ENCODE measurements at places on chromosomes 4 and X.

- no peak for DNase-seq
These were observed 187.3 kb upstream of the INTU start for GRCh38 chr4:127445471-127445870.

DNA sequence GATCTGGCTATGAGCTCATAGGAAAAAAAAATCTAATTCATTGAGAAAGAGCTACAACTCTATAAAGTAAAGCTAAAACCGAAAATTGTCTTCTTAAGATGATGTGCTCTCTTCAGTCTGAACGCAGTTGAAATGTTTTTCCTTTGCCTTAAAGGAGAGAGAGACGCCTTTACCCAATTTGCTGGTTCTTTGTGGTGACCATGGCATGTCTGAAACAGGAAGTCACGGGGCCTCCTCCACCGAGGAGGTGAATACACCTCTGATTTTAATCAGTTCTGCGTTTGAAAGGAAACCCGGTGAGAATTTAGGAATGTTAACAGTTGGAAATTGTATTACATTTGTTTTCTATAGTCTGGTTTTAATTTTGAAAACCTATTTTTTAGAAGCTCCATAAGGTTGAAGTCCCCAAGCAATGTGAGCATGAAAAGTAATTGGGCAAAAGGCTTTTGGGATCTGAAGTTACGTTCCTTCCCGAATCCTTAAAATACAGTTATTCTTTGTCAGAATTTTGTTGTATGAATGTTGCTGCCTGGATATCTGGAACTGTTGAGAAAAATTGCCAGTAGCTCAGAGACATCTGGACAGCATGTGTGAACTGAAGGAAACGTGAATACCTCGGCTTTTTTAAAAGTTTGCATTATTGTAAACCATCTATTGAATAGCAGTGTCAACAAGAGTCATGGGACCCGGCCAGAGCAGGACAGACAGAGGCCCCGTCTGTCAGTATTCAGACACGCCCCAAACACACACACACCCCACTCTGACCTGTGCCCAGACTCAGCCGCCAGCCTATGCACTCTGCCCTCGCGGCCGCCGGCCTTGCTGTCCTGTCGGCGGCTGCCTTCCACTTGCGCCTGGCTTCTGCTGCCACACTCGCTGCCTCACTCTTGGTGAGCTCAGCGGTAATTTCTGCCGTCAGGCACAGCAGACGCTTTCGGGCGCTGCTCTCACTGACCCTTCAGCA lies 9.9 kb downstream of the PIGG start:
- DNase-seq: no peak

GRCh38 chr4:70839589-70840093 lies at the start of gene GRSF1:
Gene GRSF1, minus strand, starts transcription at chr4:70839890. Its CDS starts 63 bp downstream, at chr4:70839827.
- peak; percentile 94 for DNase-seq

- DNase-seq: no peak
These were observed 110.4 kb downstream of the SCD5 start for GRCh38 chr4:82688091-82688795.

DNA sequence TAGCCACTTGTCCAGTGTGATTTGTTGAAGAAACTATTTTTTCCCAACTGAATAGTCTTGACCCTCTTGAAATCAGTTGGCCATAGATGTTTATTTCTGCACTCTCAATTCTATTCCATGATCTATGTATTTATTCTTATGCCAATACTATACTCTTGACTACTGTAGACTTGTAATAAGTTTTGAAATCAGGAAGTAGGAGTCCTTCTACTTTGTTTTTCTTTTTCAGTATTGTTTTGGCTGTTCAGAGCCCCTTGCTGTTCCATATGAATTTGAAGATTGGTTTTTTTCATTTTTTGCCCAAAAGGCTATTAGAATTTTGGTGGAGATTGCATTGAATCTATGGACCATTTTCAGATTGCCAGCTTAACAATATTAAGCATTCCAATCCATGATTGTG lies 10.2 kb downstream of the SAP30 start:
- DNase-seq: no peak

DNA sequence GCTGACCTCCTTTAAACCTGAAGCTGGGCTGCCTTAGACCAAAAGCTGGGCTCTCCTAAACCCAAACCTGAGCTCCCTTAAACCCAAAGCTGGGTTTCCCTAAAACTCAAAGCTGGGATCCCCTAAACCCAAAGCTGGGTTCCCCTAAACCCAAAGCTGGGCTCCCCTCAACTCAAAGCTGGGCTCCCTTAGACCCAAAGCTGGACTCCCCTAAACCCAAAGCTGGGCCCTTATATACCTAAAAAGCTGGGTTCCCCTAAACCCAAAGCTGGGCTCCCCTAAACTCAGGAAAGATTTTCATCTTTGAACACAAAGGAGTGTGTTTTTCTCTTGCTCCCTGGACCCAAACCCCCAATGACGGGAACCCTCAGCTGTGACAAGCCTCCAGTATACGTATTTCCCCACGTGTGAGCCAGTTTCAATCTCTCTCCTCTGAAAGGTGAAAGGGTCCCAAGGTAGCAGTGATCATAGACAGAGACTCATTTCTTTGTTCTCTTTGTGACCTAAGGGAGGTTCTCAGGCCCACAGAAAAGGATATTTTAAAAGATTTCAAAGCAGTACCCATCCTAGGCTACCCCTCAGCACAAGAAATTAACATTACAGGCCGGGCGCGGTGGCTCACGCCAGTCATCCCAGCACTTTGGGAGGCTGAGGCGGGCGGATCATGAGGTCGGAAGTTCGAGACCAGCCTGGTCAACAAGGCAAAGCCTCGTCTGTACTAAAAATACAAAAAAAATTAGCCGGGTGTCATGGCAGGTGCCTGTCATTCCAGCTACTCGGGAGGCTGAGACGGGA lies 31.3 kb upstream of the ASMTL start:
- DNase-seq: no peak

- no peak for DNase-seq
These were observed 29.6 kb upstream of the BBS12 start for GRCh38 chr4:122702939-122703338.

DNA sequence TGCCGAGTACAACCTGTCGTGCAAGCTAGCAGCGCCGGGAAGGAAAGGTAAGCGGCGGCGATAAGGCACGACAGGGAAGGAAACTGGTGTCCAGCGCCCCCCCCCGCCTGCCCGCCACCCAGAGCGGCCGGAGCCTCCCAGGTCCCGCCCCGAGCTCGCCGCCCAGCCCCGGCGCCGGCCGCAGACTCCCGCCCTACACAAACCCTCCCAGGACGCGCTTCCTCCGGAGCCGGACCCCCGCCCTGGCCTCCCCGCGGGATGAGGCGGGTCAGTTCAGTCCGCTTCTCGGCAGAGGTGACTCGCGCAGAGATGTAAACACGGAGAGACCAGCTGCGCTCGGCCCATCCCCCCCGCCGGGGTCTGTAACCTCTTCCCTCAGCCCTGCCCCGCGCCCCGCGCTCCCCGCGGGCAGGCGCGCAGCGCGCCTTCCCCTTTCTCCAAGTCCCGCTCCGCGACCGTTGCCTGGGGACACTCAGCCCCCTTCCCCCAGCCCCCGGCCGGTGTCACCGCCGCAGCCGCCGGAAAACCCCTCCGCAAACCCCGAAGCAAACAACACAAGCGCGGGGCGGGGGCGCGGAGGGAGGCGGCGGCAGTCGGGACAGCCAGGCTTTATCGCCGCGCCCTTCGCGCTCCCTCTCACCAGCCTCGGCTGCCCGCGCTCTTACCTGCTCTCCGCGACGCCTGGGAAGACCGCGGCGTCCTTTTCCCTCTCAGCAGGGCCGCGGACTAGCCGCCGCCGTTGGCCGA lies 543 bp downstream of the ELF2 start:
- peak; percentile 74 for DNase-seq

- DNase-seq: no peak
These were observed 16.7 kb upstream of the MSX1 start for GRCh38 chr4:4842476-4843441.

DNA sequence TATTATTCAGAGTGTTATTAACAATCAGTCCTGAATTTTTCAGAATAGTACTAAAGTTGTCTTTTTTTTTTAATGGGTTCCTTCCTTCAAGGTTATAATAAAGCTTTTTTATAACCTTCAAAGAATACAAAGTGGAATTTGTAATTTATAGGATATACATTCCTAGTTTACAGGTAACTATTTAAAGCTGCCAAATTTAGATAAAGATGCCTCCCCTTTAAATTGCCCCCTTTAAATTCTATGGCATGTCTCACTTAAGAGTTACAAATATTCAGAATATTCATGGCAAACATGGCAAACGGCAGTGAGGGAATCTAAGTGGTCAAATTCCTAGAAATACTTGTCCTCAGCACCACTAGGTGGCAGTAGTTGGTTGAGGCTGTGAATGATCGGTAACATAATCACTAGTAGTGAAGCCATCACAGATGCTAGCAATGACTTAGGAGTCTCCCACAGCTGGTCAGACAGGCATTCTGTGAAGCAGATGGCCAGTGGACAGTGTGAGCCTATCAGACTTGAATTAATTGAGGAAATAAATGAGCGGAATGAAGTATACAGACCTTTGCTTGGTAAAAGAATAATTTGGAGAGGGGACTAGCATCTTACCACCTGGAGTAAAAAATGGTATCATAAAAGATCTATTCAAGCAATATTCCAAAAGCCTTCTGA lies 86.4 kb downstream of the CBR4 start:
- peak; percentile 60 for DNase-seq

DNA sequence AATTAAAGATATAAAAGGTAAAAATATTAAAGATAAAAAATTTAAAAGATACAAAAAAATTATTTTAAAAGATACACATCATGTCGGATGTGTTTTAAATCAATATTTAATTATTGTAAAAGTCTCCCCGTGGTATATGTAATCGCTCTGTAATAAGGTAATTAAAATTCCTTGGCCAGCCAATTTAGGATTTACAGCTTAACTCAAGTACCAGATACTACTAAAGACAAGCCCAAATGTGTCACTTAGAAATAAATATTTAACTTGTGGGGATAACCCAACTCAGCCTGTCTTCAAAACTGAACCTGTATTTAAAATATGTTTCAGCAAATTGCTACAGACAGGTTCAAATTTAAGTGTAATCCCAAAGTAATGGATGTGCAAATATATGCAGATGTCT lies 56.0 kb downstream of the GPR82 start:
- no peak for DNase-seq

DNA sequence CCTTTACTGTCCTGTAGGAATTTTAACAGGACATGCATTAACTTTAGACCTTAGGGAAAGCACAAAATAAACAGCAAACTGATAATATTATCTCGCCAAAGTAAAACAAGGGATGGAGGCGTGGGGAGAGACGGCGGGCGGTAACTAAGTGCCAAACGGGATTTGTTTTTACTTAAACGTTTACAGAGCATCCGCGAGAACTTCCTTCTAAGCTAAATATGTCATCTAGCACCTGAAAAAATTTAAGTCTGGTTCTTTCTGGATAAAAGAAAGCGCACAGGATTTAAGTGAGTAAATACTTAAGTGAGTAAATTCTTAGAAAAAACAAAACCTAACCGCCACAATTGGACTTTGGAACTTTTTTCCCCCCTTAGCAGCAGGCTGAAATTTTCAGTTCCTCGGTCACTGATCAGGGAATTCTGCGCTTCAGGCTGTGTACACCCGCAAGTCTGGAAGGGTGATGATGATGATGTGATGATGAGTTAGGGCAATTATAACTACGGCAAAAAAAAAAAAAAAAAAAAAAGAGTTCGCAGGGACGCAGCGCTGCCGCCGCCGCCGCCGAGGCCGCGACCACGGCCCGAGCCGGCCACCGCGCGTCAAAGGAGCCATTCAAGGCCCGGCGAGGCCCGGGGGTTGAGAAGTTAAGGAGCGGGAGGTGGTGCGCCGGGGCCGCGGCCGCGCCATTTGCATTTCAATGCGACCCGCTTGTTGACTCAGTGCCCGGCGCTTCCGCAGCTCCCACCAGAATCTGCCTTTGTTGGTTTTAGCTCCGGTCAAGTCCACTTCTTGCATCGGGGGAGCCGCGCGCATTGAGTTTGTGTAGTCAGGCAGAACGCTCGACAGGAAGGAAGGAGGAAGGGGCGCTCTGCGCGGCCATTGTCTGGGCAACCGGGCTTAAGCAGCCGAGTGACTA lies 108.8 kb downstream of the SPRY1 start:
- DNase-seq: no peak

GRCh38 chr4:82721819-82722423 lies 76.7 kb downstream of the SCD5 start:
- DNase-seq: peak; percentile 24

GRCh38 chr4:130257271-130257670 lies 1161.3 kb downstream of the C4orf33 start:
- DNase-seq: no peak

GRCh38 chr4:168451744-168452390 lies 28.4 kb downstream of the DDX60L start:
- no peak for DNase-seq

GRCh38 chr4:138410266-138410665 lies 168.1 kb upstream of the SLC7A11 start:
- DNase-seq: no peak

DNA sequence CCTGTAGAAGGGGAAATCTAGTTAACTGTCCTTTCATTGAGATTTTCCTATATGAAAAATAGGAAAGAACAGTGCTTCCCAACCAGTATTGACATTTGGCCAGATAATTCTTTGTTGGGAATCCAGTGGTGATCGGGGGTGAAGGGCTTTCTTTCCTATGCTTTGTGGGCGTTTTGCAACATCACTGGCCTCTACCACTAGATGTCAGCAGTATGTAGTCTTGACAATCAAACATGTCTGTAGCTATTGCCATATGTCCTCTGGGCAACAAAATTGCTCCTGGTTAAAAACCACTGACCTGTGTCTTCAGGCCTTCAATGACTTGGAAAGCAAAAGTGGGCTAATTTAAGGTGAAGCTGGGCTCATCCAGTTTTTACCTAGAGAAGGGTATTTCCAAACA lies 658.5 kb downstream of the DACH2 start:
- DNase-seq: no peak

GRCh38 chrX:155108427-155108826 lies 37.1 kb downstream of the BRCC3 start:
- no peak for DNase-seq

- DNase-seq: no peak
These were observed 33.8 kb upstream of the LRBA start for GRCh38 chr4:151048913-151049312.

GRCh38 chrX:118862979-118863378 lies 39.4 kb downstream of the ZCCHC12 start:
- no peak for DNase-seq

DNA sequence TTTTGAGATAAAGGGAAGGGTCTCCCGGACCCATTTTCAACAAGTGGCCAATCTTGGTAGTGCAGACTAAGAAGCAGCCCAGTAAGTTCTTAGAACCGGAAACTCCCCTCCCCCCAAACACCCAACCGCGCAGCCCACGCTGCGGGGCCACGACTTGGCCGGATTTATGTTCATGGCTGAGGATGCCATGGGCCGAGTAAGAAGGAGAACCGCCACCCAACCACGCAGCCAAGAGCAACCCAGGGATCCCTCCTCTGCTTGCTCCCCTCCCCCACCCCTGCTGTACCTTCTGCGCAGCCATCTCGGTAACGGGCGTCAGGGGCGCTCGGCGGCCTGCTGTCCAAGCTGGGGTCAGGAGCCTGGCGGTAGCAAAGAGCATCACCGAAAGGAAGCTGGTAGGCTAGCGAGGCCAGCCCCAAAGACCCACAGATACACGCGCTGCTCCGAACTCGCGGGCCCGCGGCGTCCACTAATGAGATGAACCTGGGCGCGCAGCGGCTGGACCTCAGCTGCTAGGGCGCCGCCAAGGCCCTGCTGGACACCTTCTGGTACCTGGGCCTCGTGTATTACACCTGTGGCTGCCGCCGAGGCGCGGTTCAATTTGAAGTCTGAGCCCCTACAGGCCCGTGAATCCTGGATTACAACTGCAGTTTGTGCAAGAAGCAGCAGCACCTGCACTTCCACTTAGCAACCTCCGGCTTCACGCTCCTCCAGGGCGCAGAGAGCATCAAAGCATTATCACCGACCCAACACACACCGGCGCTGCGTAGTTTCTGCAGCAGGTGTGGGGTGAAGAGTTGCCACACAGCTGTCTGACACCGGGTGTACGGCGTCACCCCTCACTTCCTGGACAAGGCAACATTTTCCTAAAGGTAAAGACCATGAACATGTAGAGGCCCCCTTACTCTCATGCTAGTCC lies 63.4 kb downstream of the NUDT10 start:
- DNase-seq: peak; percentile 52

All from stimulated activated CD4-positive, alpha-beta T cell treated with anti-CD3 and anti-CD28 coated beads, Interleukin-2, amount 100 ng/mL, for 24 hours (primary cell).